ENCODE measurements at places on chromosomes 6 and 20. TPM values are rescaled to one million over a fixed set of nuclear protein-coding genes. Genes with fewer than 3 reads are reported as not detected.

- no peaks in the 10 kb centered on the region for H3K27me3 ChIP-seq
- H3K27ac ChIP-seq: no peak overlapping the region
- no peaks in the 10 kb centered on the region for H3K36me3 ChIP-seq
- no peak for DNase-seq
These were observed 288.1 kb upstream of the MAP3K7 start for GRCh38 chr6:90874931-90875330.

GRCh38 chr20:51752343-51752951, 15.7 kb downstream of the ATP9A start:
- no peak overlapping the region for H3K4me3 ChIP-seq
- H3K27ac ChIP-seq: no peak overlapping the region
- no peaks in the 10 kb centered on the region for H3K27me3 ChIP-seq
- no peaks in the 10 kb centered on the region for H3K4me1 ChIP-seq

DNA sequence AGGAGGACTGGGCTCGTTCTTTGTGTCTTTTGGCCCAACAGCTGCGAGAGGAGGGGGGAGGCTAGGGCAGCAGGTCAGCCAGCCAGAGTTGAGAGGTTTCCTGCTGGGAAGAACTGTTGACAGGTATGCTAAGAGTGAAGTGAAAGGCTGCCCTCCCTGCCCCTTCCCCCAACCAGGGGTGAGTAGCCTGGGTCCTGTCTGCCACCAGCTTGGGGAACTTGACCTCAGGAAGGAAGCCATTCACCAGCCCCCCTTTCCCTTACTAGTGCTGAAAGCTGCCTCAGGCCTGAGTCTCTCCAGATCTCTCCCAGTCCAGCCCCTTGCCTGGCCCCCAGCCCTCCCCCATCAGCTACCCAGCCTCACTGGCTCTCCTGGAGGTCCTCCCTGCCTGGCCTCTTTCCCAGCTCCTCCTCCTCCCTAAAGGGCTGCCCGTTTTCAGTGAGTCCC, 20.7 kb upstream of the ZNF76 start:
- peaks cover 5% of the 10 kb centered on the region for H3K36me3 ChIP-seq
- no peak overlapping the region for H3K4me3 ChIP-seq
- no peak for DNase-seq
- no peaks in the 10 kb centered on the region for H3K27me3 ChIP-seq

- no peaks in the 10 kb centered on the region for H3K27me3 ChIP-seq
- H3K27ac ChIP-seq: no peak overlapping the region
- H3K4me1 ChIP-seq: peaks cover 18% of the 10 kb centered on the region
- DNase-seq: no peak
These were observed 37.4 kb upstream of the E2F3 start for GRCh38 chr6:20364327-20364726.

DNA sequence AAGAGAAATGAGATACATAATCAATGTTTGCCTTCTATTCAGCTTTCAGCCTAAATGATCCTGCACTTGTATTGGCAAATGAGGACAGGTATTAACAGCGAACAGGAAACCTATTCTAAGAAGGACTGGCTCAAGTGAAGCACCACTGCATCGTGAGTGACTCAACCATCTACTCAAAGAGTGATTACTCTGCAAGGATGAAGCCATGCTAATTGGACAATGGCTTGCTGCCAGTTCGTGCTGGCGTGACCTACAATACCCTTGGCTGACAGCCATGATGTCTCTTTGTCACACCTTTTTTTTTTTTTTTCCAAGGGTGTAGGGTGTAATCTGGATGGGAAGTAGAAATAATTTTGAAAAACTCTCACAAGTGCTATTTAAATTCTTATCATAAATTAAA, 104.9 kb downstream of the GJA10 start:
- no peak overlapping the region for H3K27ac ChIP-seq
- H3K27me3 ChIP-seq: no peaks in the 10 kb centered on the region
- H3K36me3 ChIP-seq: no peaks in the 10 kb centered on the region

DNA sequence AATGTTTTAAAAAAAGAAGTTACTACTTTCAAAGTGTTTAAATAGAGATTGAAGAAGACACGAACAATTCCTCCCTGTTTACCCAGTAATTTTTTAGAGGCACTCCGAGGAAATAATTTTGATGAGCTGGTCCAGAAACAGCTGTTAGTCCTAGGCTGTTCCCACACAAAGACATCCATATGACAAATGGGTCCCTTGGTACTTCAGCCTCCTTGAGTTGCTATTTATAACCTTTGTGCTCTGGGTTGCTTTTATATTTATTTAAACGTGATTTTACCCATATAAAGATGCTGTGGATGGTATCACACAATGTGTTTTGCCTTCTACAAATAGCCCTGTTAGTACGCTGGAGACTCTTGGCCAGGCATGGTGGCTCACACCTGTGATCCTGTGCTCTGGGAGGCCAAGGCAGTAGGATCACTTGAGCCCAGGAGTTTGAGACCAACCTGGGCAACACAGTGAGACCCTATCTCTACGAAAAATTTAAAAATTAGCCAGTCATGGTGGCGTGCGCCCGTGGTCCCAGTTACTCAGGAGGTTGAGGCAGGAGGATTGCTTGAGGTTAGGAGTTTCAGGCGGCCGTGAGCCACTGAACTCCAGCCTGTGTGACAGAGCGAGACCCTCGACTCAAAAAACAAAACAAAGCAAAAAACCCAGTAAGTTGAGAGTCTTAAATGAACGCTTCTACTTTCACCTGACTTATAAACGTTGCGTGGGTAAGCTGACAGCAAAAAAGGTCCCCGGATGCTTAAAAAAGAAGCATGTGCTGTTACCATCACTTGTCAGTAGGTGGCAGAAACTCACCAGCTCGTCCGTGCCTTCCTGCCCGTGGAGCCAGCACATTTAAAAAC, 56.9 kb upstream of the ARMH2 start:
- H3K27ac ChIP-seq: peak overlapping the region; percentile 25
- no peak overlapping the region for H3K4me3 ChIP-seq
- peak; percentile 89 for DNase-seq

- no peak for DNase-seq
- H3K27ac ChIP-seq: no peak overlapping the region
- H3K36me3 ChIP-seq: no peaks in the 10 kb centered on the region
- no peaks in the 10 kb centered on the region for H3K27me3 ChIP-seq
These were observed 127.4 kb upstream of the DST start for GRCh38 chr6:56770011-56770520.

DNA sequence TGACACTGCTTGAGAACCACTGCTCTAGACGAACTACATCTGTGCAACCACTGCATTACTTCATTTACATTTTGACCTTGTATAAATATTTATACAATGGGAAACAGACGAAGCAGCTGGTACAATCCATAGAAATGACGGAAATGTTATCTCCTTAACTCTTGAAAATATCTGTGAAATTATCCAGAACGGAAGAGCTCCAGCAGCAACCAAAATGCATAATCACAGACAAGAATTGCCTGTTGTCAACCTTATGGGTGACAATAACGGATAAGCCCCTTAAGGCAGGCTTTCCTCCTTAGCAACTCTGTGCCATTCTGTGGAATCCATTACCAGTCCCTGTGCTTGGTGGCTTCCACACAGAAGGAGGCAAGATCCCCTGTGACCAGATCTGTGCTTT, 115.4 kb downstream of the DTNBP1 start:
- no peak overlapping the region for H3K4me3 ChIP-seq
- no peaks in the 10 kb centered on the region for H3K27me3 ChIP-seq
- peaks cover 15% of the 10 kb centered on the region for H3K4me1 ChIP-seq
- no peak for DNase-seq

GRCh38 chr20:32707691-32708581, 34.2 kb upstream of the C20orf203 start:
- no peak for DNase-seq
- peaks cover 9% of the 10 kb centered on the region for H3K36me3 ChIP-seq
- no peak overlapping the region for H3K4me3 ChIP-seq
- H3K27me3 ChIP-seq: no peaks in the 10 kb centered on the region
- no peaks in the 10 kb centered on the region for H3K4me1 ChIP-seq

DNA sequence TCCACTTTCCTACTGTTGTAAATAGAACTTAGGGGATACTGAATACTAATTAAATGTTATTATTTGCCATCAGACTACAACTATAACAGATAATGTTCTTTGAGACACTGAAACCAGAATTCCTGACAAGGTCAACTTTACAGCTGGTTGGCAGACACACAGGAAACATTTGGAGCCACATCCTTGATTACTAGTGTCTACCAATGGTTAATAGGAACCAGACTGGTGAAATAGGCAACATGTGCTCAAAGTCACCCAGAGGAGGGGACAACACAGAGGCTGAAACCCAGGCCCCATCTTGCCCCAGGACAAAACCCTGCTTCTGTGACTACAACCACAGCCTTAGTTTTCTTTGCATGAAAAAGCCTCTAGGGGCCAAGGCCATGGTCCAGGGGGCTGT, 47.8 kb upstream of the NT5E start:
- H3K27me3 ChIP-seq: no peaks in the 10 kb centered on the region
- DNase-seq: no peak
- no peaks in the 10 kb centered on the region for H3K36me3 ChIP-seq
- H3K27ac ChIP-seq: no peak overlapping the region
- no peak overlapping the region for H3K4me3 ChIP-seq

- H3K4me1 ChIP-seq: no peaks in the 10 kb centered on the region
- no peaks in the 10 kb centered on the region for H3K36me3 ChIP-seq
- no peak overlapping the region for H3K27ac ChIP-seq
- no peaks in the 10 kb centered on the region for H3K27me3 ChIP-seq
These were observed 26.9 kb upstream of the STX11 start for GRCh38 chr6:144123421-144123820.

GRCh38 chr6:164185471-164185871, 771.0 kb downstream of the QKI start:
- H3K4me1 ChIP-seq: no peaks in the 10 kb centered on the region
- H3K4me3 ChIP-seq: no peak overlapping the region
- no peak for DNase-seq
- H3K27ac ChIP-seq: no peak overlapping the region
- no peaks in the 10 kb centered on the region for H3K36me3 ChIP-seq

DNA sequence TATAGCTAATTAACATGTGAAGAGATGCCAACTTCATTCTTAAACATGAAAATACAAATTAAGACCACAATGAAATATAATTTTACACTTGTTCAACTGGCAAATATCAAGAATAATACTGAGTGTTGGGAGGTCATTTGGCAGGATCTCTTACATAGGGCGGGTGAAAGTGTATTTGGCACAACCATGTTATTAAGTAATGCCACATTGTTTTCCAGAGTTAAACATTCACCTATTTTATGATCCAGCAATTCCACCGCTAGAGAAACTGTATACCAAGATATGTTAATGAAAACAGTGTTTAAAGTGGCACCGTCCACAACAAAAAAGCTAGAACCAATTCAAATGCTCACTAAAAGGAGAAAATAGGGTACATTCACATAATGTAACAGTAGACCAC, 14.1 kb downstream of the MOCS1 start:
- no peak overlapping the region for H3K4me3 ChIP-seq
- peaks cover 26% of the 10 kb centered on the region for H3K4me1 ChIP-seq
- H3K27me3 ChIP-seq: no peaks in the 10 kb centered on the region
- DNase-seq: no peak
- H3K27ac ChIP-seq: no peak overlapping the region
- peaks cover 3% of the 10 kb centered on the region for H3K36me3 ChIP-seq

DNA sequence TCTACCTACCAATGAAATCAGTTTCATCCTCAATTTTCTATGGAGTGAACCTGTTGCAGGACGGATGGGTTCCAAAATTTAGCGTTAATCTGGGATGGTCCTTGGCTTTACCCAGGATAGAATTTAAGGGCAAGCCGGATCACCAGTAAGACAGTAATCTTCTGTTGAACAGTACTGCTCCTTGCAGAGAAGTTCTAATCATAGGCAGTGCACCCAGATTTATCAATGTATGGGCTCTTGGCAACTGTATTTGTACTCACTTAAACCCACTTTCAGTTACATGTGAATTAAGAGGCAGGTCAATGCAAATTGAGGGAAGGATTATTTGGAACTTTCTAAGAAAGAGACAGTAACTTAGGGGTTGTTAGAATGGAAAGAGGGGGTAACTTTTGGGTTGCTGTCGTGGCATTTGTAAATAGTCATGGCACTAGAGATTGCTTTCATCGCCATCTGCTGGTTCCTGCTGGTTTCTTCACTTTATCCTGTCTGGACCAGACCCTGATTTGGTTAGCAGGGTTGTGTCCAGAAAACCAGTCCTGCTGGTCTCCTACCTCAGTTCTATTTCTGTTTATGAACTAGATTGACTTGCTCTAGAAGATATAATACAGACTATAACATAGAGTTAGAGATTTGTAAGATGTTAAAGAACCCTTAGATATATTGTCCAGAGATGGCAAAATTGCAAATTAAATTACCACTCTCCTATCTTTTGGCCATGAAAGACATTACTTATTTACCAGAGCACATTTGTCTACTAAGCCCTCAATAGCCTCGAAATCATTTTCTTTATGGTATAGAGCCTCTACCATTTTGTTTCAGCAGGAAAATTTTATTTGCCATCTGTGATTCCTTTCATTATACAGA, 646.3 kb downstream of the UTRN start:
- DNase-seq: peak; percentile 27
- H3K27ac ChIP-seq: no peak overlapping the region
- no peaks in the 10 kb centered on the region for H3K36me3 ChIP-seq
- no peak overlapping the region for H3K4me3 ChIP-seq

DNA sequence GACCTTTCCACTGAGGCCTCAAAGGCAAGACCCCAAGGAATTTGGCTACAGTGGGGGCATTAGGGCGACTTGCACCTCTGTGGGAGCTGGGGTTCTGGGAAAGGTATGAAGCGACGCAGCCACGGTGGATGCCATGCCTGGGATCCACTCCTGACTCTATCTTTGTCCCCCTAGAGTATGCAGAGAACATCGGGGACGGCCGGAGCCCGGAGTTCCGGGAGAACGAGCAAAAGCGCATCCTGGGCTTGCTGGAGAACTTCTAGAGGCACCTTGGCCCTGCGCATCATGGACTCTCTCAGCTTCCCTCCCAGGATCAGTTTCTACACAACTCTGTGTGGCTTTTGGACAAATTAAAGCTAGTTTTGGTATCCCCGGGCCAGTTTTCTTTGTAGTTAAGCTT, 31.2 kb upstream of the VSTM2L start:
- H3K36me3 ChIP-seq: peaks cover 35% of the 10 kb centered on the region
- no peaks in the 10 kb centered on the region for H3K27me3 ChIP-seq

DNA sequence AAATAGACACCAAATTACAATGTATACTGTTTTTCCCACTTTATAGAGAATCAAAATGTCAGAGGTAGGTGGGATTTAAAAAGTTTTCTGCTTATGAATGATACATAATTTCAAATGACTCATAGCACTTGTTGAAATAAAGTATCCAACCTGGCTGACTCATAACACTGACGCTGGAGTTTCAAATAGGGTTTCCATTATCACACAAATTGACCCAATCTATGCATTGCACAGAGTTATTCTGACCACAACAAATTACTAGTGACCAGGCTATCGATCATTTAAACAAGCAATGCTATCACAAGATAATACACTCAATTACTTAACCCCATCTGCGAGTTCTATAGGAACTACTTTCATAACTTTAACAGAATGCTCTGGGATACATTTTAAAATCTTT, 31.9 kb upstream of the PRELID3B start:
- H3K36me3 ChIP-seq: no peaks in the 10 kb centered on the region
- no peaks in the 10 kb centered on the region for H3K4me1 ChIP-seq
- no peak overlapping the region for H3K27ac ChIP-seq

PAK5 gene
- 0.19 TPM for total RNA-seq

BACH2 gene
- total RNA-seq: 12.3 TPM

CLPSL2 gene
- not detected for total RNA-seq

BPI gene
- total RNA-seq: 2.1 TPM

PDYN gene
- 0.33 TPM for total RNA-seq

Measured in thymus (tissue), 14 donors.